ENCODE measurements at places on chromosomes 7 and 10.

DNA sequence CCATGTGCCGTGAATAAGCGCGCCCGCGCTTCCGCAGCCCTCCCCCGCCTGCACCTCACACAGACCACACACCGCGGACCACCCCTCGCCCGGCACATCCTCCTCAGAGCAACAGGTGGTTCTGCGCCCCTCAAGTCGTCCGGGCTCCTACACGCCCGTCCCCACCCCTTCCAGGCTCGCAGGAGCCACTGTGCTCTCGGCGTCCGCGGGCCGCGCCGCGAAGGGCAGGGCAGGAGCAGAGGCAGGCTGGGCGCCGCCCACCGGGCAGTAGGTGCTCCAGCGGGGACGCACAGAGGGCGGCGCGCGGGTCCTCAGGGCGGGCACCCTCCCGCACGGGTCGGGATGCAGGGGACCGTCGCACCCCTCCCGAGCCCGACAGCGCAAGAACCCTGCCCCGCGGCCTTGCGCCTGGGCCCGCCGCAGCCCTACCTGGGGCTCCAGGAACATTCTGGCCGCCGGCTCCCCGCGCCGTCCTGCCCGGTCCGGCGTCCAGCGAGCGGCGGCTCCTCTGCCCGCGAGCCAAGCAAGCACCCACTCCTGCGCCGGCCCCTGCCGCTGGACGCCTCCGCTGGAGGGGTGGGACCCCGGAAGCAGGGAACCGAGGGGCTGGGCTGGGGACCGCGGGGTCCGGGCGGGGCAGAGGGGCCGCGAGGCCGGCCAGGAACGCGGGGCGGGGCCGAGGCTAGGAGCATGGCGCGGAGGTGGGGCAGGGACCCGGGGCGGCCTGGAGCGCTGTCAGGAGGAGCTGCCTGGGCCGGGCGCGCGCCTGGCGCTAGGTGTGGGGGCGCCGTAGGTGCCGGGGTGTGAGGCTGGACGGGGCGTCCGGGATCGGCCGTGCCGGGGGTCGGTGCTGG lies 37.4 kb downstream of the RASGEF1A start:
- no peak for DNase-seq

DNA sequence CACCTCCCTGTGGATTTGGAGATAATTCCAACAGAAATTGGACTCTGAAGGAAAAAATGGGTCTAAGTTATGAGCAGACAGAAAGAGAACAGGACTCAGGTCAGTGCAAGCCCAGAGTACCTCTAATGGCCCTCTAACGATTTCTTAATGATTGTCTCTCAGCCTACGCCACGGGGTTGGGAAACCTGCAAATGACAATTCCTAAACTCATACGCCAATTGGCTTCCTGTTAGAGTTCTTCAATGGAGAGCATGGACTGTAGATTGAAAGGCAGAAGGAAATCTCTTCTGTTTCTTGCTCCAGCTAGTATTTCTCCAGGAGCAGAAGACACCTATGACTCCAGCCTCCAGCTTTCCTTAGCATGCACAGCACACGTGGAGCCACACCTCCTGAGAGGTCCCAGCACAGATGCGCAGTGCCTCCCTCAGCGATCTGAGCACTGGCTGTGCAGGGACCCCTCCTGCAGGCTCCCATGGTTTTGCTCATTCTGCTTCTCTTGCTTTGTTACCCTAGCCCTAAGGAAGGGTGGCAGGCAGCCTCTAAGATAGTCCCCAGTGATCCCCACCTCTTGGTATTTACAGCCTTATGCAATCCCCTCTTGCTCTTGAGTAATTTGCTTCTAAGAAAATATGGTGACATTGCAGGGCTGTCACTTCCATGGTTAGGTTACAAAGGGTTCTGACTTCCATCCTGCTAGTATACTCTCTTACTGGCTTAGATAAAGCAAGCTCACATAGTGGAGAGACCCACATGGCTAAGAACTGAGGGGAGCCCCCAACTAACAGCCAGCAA lies 30.1 kb downstream of the DENND11 start:
- no peak for DNase-seq

GRCh38 chr10:35446439-35446838 lies 110.1 kb downstream of the CCNY start:
- no peak for DNase-seq

GRCh38 chr7:106720641-106721040 lies 59.7 kb upstream of the CCDC71L start:
- DNase-seq, result no peak

DNA sequence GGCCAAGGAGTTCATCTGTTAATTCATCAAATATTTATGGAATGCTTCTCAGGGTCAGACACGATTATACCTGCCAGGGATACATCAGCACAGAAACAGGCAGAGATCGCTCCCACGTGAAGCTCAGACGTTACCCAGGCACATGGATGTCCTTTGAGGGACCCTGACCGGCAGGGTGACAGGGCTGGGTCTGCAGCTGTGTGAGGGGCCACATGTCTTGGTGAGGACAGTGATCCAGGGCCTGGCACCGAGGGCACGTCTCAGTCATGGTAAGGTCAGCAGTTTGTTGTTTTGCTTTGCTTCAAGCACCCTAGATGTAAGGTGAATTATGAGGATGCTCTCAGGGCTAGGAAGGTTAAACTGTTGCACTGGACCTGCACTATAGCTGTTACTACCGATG lies 227.9 kb downstream of the WDR37 start:
- DNase-seq, result no peak

DNA sequence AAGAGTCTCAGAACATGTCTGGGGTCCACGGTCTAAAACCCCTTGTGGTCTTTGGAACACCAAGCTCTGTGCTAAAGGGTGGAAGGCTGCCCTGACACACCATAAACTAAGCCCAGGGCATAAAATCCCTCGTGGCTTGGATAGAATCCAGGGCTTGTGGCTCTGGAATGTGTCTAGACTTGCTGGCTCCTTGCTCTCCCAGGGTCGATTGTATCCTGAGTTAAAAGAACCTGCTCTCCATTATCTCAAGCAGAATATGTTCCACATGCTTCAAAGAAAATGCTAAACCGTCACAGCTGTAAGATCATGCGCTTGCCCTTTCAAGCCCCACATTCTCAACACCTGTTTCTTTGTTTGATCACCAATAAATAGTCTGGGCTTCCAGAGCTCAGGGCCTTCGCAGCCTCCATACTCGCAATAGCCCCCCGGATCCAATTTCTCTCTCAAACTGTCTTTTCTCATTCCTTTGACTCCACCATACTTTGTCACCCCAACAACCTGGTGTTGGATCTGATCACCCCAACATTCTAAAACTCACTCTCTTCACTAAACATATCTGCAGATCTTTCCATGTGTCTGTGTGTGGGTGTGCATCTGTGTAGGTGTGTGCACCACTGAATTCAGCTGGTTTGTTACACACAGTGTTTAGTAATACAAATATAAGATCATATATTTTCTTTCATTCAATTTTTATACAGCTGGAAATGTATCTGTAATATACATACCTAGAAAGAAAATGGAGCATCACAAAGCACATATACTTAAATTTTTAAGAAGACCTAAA lies 238.5 kb downstream of the ZMYND11 start:
- no peak for DNase-seq

- no peak for DNase-seq
Measured at GRCh38 chr7:129012641-129013040, 42.3 kb downstream of the TNPO3 start.

DNA sequence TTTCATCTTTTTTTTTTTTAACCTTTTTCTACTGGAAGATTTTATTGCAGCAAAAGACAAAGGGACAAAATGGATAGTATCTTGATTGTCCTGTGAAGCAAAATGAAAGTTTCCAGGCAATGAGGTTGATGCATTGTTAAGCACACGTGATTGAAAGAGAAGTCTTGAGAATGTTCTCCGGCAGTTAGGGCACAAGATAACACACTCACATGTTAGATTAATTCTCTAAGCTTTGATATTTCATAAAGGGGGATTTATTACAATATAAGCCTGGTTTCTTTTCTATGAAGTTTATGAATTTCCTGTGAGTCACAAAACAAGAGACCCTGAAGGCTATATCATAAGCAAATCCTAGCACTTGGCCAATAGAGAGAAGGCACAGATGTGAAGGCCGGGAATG lies 93.4 kb upstream of the ARMC3 start:
- DNase-seq, result no peak

DNA sequence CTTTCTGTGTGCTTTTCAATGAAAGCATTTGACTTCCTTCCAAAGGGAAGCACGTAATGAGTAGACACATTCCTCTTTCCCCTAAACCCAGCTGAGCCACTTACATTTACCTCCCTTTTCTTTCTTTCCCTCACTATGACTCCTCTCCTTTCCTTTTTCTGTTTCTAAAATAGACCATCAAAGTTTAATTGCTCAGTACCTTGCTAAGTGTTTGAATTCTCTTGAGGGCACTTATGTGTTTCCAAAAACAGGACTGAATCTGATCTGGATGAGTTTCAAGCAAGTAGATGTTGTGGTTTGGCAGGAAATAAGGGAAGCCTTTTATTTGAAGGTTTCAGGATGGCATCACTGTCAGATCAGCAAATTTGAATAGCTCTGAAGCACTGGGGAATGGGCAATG lies 396.2 kb downstream of the REEP3 start:
- no peak for DNase-seq

DNA sequence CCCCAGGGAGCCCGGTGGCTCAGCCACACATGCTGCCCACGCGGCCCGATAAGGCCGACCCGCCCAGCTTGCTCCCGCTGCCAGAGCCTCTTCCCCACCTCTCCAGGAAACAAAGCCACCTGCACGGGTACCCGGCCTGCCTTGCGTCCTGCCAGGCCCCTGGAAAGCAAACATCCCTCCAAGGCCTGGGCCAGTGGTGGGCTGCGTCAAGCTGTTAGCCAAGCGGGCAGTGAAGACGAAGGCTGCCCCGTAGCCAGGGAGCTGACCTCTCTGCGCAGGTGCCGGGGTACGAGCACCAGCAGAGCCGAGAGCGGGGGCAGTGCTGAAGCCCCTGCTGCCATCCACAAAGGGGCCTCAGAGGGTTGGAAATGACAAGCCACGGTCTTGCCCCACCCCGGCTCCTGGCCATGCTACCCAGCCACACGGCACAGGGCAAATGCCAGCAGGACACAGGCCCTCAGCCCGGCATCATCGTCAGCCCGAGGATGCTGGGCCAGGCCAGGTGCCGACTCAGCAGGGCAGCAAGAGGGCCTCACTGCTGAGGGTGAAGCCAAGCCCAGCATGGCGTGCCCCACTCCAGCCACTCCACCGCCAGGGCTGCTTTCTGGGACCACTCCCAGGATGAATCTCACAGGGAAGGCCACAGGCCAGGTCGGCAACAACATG lies 140.0 kb downstream of the PTPRN2 start:
- DNase-seq, result no peak

- no peak for DNase-seq
Measured at GRCh38 chr10:57303566-57303965, 942.5 kb upstream of the ZWINT start.

- DNase-seq, result no peak
Measured at GRCh38 chr10:80064120-80064886, 14.2 kb upstream of the TMEM254 start.

DNA sequence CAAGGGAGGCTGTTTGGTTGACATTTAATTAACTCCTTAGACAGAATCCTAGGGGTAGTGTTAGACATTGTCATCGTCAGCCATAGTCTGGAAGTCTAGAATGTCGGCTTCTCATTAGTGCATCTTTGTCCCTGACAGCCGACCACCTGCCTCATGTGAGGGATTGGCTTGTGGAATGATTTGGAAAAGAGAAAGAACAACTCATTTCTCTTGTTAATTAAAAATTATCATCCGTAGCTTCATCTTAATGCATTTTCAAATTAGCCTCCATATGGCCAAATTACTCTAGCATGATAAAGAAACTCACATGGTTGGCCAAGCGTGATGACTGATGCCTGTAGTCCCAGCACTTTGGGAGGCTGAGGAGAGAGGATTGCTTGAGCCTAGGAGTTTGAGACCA lies 97.7 kb upstream of the PARD3 start:
- DNase-seq, result no peak

DNA sequence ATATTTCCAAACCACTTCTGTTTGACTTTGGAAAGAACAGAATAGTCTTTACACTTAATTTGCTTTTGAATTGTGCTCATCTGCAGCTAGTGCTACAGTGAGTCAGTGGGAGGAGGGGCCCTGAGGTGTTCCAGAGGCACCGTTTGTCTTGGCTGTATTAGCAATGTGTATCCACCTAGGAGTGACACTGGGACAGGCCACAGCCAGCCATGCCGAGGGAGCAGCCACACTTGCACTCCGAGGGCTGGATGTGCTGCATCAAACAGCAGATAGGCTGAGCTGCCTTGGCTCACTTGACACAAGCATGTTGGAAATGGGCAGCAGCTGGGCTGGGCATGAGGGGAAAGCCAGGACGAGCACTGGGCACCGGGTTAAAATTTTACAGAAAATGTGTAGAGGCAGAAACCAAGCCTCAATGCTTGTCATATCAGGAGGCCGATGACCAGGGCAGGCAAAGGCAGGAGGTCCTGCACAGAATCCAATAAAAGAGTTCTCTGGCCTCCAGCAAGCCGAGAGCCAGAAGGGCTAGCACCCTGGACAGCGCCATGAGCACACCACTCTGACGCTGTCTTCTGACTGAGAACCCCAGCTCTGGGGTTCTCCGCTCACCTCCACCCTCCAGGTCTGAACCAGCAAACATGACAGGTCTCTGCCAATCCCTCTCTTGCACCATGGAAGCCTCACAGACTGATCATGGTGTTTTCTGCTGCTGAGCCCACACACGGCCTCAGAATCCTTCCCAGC lies 163.3 kb downstream of the GRID1 start:
- DNase-seq, result peak; percentile 29

DNA sequence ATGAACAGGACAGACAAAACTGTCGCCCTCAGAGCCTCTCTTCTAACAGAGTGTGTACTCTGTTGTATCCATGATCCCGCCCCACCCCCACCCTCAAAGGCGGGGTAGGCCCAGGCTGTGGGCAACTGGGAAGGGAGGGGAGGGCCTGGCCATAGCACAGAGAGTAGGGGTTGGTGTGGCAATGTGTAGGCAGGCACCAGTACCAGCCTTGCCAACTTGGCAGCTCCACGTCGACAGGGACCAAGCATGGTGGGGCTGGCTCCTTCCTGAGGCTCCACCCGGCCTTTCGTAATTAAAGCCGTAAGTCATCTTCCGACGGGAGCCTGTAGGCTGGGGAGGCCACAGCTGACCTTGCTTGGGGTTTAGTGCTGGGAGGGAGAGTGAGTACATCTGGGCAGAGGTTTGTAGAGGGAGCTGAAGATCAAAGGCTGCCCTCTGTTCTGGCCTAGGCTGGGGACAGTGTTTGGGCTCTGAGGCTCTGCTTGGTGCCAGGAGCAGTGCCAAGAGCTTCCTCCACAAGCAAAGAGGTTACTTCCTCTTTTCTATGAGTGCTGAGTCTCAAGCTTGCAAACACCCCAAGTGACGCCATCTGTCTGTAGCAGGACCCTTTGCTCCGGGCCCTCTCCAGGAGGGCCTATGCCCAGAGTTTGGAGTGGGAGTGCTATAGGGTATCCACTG lies 121.6 kb downstream of the C10orf105 start:
- no peak for DNase-seq

- no peak for DNase-seq
Measured at GRCh38 chr10:72027498-72027897, 60.9 kb downstream of the SPOCK2 start.

GRCh38 chr10:89653410-89653869 lies 8.4 kb upstream of the PANK1 start:
- no peak for DNase-seq

- DNase-seq, result no peak
Measured at GRCh38 chr7:16985621-16986020, 103.8 kb upstream of the AGR3 start.

All from left renal cortex interstitium (tissue), 4 donors.